Bone marrow (tissue), 2 donors: ENCODE measurements at places on chromosomes 7 and 10.

DNA sequence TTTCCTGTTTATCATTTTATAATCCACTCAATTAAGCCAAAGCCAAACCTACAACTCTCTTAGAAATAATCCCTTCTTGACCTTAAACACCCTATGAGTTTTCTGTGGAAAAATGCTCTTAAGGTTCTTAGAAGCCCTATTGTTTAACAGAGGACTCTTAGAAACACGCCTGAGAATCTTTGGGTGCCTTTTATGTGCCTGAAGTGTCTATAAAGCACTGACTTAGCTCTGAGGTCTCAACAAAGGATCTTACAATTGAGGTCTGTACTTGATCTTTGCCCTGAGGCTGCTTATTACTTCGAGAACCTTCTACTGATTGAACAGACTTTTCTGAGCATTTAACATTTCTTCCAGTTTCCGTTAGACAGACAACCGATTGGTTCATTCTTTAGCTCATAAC is 353.3 kb upstream of the SORCS1 start:
- DNase-seq, result no peak

DNA sequence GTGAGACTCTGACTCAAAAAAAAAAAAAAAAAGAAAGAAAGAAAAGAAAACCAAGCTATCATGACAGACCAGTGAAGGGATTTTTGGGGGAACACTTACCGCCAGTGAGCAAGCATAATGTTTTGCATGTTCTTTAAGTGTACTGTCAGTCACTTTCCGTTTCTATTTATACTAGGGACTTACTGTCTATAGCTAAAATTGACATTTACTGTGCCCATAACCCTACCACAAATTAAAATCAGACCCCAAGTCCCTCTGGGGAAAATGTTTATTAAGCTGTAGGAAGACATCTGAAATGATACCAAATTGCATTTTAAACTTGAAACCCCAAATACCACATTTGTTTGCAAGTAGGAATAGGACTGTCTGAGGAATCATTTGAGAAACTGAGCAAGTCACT is 252.8 kb downstream of the TRIL start:
- DNase-seq, result no peak

DNA sequence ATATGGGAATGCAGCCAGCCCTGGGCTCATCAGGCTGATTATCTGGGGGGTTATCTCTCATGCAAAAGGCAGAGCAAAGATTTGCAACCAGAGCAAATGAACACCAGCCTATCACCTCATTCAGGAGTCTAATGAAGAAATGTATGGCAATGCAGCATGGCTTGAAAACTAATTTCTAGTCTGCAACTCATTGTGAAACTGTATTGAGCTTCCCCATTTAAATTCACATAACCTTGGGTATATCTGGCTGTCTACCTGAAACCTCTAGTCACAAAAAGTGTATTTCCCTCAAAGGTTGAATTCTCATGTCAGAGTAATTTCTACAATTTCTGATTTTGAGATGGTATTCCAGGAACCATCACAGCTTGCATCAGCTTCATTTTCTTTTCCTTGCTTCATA is 240.0 kb downstream of the SDHAF3 start:
- DNase-seq, result no peak

DNA sequence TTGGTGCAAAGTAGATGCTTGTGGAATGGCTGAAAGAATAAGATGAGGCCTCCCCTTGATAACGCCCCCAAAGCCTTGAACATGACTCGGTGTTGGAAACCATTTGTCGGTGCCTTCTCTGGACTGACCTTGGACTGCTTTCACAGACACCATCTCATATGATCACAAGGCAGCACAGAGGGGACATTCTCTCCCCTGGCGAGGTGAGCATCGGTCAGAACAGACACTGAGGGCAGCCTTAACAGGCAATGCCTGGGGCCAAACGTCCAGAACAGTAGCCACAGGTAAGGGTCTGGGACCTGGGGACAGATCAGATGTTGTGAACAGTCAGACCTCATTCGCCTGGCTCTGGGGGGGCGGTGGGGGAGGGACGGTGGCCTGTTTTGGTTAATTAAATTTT is 2.8 kb upstream of the TRRAP start:
- DNase-seq, result no peak

DNA sequence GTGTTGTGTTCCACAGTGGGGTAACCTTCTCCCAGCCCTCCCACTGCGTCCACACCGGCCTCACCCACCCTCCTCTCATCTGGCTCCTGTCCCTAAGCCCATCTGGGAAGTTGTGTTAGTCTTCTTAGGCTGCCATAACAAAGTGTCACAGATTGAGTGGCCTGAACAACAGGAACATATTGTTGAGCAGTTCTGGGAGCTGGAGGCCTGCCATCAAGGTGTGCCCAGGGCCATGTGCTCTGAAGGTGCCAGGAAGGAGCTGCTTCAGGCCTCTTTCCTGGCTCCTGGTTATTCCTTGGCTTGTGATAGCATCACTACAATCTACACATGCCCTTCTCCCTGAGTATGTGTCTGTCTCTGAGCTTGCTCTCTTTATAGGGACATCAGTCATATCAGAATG is 327.6 kb upstream of the COBL start:
- no peak for DNase-seq

- no peak for DNase-seq
Observed at GRCh38 chr7:141944811-141945210, 2.0 kb downstream of the CLEC5A start.

- DNase-seq, result no peak
Observed at GRCh38 chr10:45427970-45428366, 54.0 kb downstream of the ALOX5 start.

- DNase-seq, result no peak
Observed at GRCh38 chr7:14590206-14590605, 312.3 kb downstream of the DGKB start.

GRCh38 chr10:50422259-50422658 is 170.9 kb upstream of the ASAH2 start:
- no peak for DNase-seq

DNA sequence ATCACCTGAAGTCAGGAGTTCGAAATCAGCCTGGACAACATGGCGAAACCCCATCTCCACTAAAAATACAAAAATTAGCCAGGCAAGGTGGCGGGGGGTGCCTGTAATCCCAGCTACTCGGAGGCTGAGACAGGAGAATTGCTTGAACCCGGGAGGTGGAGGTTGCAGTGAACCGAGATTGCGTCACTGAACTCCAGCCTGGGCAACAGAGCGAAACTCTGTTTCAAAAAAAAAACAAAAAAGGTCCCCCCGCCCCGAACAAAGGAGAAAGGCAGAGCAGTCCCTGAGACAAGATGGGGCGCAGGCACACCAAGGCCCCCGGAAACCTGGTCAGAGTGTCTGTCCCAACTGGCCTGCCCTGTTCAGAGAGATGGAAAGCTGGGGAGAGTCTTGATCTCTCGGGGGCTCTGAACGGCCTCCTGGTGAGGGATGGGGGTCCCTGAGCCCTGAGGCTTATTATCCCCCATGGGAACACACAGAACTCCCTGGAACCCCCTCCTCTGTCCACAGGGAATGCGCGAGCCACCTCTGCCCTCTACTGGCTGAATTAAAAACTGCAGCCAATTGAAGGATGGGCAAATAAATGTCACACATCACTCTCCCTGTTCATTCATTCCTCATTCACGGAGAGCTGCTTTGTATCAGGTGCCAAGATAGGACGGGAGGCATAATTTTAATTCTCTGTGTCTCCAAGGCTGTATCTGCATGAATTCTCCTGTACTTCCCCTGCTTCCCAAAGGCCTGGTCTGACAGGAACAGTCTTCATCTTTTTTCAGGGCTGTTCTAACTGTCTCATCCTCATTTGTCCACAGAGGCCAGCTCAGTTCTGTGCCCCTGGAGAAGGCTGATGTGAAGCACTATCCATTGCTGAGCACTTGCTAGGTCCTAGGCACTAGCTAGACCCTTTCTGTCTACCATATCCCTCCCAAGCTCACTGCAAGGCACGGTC is 28.9 kb downstream of the MAT1A start:
- peak; percentile 9 for DNase-seq

DNA sequence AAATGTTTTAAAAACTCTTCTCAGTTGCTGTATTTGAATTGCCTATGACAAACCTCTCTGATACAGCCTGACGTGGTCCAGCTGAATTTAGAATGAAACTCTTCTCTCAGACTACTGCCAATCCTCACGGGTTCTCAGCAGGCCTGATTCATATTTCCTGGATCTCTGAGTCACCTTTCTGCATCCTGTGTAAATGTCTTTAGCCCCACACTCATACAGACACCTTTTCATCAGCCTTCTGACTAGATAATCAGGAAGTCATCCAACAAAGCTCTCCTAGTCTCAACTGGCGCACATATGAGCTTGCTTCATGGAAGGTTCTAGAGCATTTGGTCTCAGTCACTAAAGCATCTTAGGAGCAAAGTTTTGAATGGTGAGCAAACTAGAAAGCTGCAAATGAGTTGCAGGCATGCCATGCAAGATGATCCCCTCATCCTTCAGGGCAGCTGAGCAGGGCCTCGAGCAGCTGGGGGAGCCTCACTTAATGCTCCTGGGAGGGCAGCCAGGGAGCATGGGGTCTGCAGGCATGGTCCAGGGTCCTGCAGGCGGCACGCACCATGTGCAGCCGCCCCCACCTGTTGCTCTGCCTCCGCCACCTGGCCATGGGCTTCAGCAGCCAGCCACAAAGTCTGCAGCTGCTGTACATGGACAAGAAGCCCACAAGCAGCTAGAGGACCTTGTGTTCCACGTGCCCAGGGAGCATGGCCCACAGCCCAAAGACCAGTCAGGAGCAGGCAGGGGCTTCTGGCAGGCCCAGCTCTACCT is 182.8 kb downstream of the ARHGAP12 start:
- DNase-seq, result peak; percentile 96

DNA sequence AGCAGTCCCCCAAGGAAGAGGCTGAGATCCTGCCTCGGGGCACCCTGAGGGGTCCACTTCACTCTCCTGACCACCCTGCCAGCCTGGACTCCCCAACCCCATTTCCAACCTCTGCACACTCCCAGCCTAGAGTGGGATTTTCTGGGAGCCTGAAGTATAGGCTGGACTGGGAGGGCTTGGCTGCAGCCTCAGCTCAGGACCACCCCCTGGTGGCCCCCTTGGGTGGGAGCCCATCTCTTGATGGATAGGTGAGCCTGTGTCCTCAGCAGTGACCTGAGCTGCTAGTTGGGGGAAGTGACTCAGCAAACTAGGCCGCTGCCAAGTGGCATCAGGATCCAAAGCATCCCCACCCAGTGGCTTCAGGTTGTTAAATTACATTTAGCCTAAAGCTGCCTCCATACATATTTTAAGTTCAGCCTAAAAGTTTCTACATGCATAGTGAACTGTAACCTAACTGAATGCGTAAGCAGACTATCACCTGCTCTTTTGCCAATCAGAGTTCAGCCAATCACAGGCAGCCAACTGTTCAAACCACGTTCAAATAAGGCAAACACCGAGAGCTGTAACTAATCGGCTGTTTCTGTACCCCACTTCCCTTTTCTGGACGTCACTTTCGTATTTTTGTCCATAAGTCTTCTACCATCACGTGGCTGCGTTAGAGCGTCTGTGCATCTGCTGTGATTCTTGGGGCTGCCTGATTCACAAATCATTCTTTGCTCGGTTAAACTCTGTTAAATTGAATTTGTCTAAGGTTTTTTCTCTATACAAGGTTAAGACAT is 144.0 kb downstream of the PLPP4 start:
- DNase-seq, result no peak

DNA sequence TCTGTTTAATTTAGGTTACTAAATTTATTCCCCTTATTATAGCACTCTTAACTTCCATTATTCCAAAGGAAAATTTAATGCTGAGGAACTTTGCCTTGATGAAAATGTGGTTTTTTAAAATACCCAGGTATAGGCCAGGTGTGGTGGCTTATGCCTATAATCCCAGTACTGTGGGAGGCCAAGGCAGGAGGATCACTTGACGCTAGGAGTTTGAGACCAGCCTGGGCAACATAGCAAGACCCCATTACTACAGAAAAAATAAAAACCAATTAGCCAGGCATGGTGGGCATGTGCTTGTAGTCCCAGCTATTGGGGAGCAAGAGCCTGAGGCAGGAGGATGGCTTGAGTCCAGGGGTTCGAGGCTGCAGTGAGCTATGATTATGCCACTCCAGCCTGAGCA is 32.4 kb downstream of the TMEM243 start:
- no peak for DNase-seq

- DNase-seq, result peak; percentile 32
Observed at GRCh38 chr10:12579954-12580858, 230.9 kb downstream of the CAMK1D start.

GRCh38 chr7:36283181-36283580 is 106.5 kb upstream of the ANLN start:
- no peak for DNase-seq

- no peak for DNase-seq
Observed at GRCh38 chr7:150923196-150923595, 54.9 kb downstream of the KCNH2 start.

DNA sequence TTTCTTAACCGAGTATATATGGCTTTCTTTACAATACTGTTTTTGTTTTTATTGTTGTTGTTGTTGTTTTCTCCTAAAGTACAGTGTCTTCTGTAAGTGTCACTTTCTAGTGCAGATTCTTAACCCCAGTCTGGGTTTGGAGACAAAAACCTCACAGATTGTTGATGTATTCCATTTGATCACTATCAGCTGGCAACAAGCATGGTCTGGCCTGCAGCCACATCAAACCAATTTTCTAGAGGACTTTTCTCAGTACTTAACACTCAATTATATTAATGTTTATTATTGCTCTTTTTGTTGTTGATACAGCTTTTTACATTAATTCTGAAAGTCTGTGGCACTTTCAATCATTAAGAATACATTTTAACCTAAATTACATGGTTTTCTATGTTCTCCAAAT is 17.1 kb downstream of the LRRN3 start:
- no peak for DNase-seq

DNA sequence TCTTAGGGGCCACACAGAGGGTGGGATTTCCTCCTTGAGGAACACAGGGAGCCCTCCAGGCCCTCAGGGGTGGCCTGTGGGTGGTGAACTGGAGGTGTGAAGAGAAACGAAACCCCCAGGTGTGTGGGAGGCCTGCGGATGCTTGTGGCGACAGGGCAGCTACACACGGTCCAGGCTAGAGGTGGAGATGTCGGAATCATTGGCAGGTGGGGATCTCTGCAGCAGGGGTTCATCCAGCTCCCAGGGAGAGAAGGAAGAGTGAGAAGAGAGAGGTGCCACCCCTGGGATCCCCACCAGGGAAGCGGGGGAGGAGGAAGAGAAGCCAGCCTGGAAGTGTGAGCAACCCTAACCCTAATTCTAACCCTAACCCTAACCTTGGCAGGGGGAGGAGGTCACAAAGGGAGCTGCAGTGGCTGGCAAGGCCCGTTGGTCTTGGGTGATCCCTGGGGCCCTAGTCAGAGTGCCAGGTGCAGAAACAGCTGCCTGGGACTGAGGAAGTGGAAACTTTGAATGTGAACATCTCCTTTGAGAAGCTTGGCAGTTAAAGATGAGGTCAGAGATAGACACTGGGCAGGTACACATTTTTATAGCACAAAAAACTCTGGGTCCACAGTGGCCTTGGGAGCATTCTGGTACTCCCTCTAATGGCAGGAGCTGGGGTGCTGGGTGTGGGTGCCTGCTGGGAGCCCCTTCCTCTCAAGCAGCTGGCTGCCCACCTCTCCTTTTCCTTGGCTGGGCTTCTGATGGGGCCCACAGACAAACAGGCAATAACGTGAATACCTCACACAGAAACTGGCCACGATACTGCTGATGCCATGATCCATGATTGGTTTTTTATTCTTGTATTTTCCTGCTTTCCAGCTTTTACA is 6.8 kb upstream of the AEBP1 start:
- DNase-seq, result no peak
